ENCODE measurements at places on chromosomes 6 and 20.

DNA sequence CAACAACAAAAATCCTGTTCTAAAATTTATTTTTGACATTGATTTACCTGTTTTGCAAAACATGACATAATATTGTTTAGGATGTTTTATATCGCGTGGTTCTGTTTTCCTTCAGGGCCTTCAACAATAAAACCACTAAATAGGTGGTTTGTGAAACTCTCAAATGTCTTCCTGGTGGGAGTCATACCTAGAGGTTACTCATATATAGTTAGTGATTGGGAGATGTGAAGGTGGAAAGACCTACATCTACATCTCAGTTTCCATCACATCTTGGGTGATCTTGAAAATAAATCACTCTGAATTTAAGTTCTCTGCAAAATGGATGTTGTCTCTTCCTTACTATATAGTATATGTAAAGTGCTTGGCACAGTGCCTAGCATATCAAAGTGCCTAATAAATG, 22.9 kb downstream of the C6orf62 start:
- no peak for DNase-seq

DNA sequence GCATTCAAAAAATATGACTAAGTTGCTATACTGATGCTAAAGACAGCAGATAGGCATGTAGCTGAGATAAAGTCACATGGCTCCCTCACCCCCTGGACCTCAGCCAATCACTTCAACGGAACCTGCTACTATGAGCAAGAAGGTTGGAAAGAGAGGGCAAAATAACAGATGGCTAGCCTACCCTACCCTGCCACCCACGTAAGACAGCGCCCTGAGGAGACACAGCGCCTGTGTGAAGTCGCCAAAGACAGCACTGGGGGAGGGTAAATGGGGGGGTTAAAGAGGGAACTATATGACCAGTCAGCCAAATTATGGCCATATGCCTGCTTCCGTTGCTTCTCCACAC, 163.2 kb downstream of the RALGAPA2 start:
- DNase-seq, result no peak

- DNase-seq, result no peak
Measured at GRCh38 chr20:13249118-13249797, 28.2 kb downstream of the ISM1 start.

DNA sequence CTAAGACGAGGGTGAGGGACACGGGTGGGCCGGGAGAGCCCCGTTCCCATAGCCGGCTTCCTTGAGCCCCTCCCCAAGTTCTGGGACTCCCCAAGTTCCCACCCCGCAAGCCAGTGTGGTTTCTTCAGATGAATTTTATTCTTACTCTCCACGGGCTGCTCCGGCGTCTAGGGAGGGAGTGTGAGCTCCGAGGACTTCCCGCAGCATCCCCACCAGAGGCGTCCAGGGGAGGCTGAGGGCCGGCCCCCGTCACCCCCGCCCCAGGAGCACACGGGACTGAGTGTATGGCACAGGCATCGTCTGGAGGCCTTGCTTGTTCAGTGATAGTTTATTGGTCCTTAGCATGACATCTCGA, 10.0 kb upstream of the SLC4A11 start:
- no peak for DNase-seq

DNA sequence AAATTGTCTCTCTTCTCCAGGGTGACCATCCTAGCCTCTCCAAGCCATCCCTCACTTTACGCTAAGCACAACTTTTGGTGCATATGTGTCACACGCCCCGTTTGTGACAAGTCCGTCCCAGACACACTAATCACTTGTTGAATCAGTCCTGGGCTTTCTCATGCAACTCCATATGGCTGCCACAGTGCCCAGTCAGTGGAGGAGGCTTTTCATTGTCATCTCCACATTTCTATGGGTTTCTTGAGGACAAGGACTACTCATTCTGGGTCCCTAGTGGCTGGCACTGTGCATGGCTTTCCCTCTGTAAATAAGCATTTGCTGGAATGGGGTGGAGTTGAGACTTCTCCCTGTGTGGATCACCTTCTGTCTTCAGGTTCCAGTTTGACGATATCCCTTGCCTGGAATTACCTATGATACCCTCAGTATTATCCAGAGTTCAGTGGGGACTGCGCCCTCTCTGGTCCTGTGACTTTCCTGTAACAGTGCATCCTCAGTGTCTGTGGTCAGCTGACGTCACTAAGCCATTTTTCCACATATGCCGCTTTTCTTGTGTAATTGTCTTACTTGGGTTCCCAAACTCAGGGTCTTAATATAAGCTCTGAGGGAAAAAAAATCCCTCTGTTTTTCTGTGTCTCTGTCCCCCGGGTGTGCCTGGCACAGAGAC, 59.8 kb upstream of the MYL9 start:
- no peak for DNase-seq

GRCh38 chr20:58441723-58442122, 52.7 kb downstream of the VAPB start:
- no peak for DNase-seq

- DNase-seq, result no peak
Measured at GRCh38 chr6:106281088-106281487, 44.5 kb downstream of the ATG5 start.

- DNase-seq, result no peak
Measured at GRCh38 chr6:150835620-150836019, 29.9 kb upstream of the MTHFD1L start.

- no peak for DNase-seq
Measured at GRCh38 chr6:112562301-112563231, 215.4 kb downstream of the RFPL4B start.

DNA sequence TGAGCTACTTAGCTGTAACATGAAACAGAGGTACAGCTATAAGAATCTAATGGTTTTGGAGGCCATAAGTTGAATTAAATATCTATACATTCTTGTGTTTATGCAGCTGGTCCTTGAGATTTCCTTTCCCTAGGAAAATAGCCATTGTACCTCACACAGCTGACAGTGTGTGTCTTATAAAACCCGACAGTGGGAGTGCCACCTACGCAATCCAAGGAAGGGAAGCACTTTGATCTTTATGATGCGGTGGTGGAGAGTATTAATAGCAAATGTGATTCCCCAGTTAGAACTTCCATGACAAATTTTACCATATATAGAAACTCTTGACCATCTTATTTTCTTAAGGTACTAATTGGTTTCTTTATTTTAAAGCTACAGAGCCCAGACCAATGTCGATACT, 149.5 kb downstream of the TMEM200A start:
- no peak for DNase-seq

DNA sequence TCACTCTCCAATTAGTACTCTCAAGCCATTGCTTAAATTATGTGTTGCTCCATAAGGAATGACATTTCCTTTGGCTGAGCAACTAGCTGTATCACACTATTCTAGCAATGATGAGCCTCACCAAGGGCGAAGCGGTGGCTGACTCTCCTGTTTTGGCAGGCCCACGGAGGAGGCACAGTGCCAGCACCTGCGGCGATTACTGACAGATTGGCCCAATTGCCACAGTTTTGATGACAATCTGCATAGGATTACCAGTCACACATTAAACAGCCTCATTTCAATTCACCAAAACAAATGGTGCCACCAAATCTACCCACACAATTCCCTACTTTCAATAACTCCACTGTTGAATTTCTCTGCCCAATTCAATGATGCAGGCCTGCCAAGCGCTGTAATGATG, 286.9 kb downstream of the PTPRK start:
- no peak for DNase-seq

- no peak for DNase-seq
Measured at GRCh38 chr20:14566505-14566904, 229.1 kb upstream of the FLRT3 start.

GRCh38 chr6:135830452-135830881, 21.0 kb upstream of the PDE7B start:
- no peak for DNase-seq

- DNase-seq, result no peak
Measured at GRCh38 chr6:33850869-33851541, 47.2 kb upstream of the MLN start.

- DNase-seq, result peak; percentile 90
Measured at GRCh38 chr6:4747588-4747987, 28.6 kb upstream of the CDYL start.

DNA sequence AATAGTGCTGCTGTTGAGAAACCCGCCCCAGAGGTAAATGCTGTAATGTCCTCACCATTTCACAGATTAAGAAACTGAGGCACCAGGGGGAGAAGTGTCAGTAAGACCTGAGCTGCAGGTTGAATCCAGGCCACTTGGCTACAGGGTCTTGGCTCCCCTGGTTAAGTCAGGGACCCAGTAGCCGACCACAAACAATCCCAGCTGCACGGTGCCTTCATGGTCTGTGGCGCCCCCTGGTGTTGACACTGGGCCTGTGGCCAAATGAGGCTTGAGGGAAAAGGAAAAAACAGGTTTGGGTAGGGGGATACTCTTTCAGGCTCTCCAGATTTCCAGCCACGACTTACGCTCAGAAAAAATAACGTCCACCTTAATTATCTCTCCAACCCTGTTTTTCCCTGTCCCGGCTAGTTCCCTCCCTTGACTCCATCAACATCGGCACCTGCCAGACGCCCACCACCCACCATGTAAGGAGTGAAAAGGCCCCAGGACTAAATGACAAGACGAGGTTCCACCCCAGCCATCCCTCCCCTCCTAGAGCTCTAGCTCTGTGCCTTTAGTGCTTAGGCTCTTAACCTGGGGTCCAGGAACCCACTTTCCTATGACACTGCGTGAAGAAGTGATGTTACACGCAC, 47.7 kb upstream of the POLR1H start:
- no peak for DNase-seq

DNA sequence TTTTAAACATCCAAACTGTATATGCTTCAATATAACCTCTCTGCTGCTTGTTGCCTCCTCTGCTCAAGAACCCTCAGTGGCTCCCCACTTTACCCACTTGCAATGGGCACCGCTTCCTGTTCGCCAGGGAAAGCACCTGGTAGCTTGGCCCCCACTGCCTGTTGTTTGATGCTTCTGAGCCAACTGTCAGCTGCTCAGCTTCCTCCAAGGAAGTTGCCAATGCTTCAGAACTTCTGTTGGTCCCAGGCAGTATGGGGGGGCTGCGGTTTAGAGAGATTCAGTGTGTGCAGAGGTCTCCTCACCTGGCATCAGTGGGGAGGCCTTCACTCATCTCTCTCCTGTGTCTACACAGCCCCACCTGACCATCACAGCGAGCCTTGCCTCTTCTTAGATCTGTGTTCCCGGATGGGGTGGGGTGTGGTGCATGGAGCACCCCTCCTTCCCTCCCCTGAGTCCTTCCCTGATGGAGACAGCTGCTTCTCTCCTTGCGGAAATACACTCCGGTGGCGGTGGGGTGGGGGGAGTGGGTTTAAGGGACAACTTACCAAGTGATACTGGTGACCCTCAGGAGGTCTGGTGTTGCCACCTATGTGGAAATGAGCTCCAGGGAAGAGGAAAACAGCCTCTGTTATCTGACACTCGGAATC, 308.1 kb downstream of the CDH26 start:
- DNase-seq, result no peak

- DNase-seq, result no peak
Measured at GRCh38 chr6:128135325-128135724, 234.5 kb upstream of the THEMIS start.

GRCh38 chr6:68040312-68040778, 594.7 kb upstream of the ADGRB3 start:
- no peak for DNase-seq

DNA sequence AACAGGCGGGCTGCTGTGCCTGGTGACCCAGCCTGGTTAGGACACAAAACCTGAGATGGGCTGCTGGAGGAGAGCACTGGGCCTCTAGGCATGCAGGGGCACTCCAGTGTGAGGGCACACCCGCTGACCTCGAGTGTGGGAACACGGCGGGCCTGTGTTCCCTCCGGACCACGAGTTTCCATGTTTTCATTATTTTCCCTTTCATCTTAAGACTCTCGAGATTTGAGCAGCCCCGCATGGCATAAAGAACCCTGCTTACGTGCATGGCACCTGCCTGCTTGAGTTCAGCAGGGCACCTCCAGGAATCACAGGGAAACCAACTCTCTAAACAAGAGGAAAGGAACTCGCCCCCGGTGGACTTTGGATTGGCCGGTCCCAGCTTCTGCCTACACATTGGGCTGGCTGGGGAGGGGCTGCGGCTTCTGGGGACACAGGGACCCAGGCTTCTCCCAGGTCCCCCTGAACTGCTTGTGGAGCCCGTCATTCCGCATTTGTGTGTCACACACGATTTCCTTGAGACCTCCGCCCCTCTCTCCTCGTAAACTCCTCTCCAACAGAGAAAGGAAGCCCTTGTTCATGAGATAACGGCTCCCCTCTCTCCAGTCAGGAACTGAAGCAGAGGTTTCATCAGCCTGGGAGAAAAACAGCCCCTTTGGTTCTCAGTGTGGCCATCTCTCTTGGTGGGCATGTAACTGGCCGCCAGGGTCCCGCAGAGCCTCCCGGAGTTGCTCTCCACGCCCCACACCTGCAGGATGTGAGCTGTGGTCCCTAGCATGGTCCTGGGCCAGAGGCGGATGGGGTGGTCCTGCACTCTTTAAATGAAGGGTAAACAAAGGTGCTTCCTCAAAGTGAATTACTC, 181.8 kb downstream of the TTLL2 start:
- no peak for DNase-seq

DNA sequence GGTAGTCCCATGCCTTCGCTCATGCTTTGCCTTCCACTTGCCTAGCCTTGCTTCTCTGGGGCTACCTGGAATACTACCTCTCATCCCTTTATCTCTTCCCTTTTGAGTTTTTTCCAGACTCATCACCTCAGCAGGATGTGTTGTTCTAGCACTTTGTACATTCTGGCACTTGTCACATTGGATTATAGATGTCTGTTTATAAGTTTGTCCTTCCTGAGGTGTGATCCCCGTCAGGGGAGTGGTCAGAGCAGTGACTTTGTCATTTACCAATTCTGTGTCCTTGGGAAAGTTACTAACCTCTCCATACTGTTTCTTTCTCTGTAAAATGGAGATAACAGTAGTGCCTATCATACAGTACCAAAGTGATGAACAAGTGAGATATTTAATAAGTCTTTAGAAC, 66.5 kb downstream of the CTNNBL1 start:
- DNase-seq, result no peak

GRCh38 chr6:24908650-24909035, 27.1 kb downstream of the RIPOR2 start:
- no peak for DNase-seq

DNA sequence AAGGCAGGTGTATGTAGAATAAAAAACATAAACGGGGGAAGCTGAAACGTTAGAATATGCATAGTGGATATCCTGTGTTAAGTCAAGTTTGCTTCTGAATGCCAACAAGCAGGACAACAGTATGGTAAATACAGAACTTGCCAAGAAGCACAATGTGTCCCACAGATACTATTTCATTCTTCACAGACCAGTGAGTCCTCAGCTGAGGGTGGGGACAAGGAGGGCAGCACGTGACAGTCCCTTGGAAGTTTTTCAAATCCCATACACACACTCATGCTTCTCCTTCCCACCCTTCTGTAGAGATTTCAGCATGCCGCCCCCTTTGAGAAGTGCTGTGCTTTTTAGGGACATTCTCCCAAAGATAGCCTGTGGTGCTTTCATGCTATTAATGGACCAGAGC, 268.5 kb upstream of the ECI2 start:
- DNase-seq, result no peak

- no peak for DNase-seq
Measured at GRCh38 chr6:67045076-67045475, 1338.0 kb upstream of the EYS start.

DNA sequence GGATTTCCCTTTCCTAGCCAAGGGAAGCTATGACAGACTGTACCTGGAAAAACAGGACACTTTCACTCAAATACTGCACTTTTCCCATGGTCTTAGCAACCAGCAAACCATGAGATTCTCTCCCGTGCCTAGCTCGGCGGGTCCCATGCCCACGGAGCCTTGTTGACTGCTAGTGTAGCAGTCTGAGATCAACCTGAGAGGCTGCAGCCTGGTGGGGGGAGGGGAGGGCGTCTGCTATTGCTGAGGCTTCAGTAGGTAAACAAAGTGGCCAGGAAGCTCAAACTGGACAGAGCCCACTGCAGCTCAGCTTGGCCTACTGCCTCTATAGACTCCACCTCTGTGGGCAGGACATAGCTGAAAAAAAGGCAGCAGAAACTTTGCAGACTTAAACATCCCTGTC, 61.8 kb downstream of the EPM2A start:
- no peak for DNase-seq
